ENCODE measurements at places on chromosomes 3 and 15. TPM values are rescaled to one million over a fixed set of nuclear protein-coding genes. Genes with fewer than 3 reads are reported as not detected.

The SERPINI1 gene
- total RNA-seq = 0.71 TPM

The SH2D7 gene
- total RNA-seq = not detected

The SEMA4B gene
- total RNA-seq = 28.3 TPM

The GOLGA6L7 gene
- total RNA-seq = not detected

The GRAMD2A gene
- total RNA-seq = not detected

The CCDC39 gene
- not detected for total RNA-seq

DNA sequence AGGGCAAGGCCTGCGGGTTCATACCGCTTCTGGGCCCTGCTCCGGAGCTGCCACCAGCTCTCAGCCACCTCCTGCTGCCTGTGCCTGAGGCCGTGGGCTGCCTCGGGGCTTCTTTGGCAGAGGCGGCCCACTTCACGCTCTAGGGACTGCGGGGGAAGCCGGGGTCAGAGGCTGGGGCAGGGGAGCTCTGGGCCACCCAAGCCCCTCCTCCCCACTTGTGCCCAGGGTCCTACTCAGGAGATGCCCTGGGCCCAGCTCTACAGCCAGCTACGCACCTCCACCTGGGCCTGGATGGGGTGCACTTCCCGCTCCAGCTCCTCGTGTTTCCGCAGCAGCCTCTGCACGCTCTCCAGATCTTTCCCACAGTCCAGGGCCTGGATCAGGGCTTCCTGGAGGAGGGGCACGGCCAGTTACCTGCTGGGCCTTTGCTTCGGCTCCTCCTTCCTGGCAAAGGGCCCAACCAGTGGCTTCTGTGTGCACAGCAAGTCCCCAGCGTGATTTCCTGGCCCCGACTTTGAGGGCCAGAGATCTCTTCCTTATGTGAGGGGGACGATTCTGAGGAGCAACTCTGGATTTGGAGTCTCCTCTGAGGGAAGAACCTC is 24.0 kb downstream of the PLA2G4B start:
- no peak overlapping the region for H3K27ac ChIP-seq
- H3K27me3 ChIP-seq = peaks cover 3% of the 10 kb centered on the region
- peaks cover 3% of the 10 kb centered on the region for H3K4me1 ChIP-seq
- no peak overlapping the region for H3K4me3 ChIP-seq
- DNase-seq = no peak
- H3K36me3 ChIP-seq = no peaks in the 10 kb centered on the region

DNA sequence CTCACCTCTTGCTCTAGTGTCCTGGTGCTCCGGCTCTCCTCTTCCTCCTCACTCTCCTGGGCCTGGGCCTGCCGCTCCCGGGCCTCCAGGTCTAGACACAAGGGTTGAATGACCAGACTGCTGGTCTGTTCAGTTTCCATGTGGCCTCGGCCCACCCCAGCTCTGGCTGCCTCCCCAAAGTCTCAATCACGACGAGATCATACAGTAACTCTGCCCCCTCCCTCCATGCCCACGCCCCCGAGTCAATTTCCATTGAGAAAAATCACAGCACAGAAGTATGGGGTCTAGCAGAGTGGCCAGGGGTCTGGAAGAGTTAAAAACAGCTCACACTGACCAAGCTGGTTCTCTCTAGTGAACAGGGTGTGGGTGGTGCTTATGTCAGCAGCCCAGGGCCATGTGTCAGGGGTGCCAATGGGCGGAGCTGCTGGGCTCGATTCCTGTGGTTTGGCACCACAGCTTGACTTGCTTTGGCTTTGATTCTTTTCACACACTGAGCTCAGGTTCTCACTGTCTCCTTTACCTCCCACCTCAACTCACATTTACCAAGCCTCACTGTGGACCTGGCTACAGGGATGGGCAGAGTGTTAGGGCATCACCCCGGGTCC is 6.9 kb downstream of the C15orf62 start:
- peaks cover 31% of the 10 kb centered on the region for H3K36me3 ChIP-seq
- no peak overlapping the region for H3K4me3 ChIP-seq
- H3K4me1 ChIP-seq = peaks cover 2% of the 10 kb centered on the region
- peak overlapping the region; percentile 16 for H3K27ac ChIP-seq
- no peak for DNase-seq

DNA sequence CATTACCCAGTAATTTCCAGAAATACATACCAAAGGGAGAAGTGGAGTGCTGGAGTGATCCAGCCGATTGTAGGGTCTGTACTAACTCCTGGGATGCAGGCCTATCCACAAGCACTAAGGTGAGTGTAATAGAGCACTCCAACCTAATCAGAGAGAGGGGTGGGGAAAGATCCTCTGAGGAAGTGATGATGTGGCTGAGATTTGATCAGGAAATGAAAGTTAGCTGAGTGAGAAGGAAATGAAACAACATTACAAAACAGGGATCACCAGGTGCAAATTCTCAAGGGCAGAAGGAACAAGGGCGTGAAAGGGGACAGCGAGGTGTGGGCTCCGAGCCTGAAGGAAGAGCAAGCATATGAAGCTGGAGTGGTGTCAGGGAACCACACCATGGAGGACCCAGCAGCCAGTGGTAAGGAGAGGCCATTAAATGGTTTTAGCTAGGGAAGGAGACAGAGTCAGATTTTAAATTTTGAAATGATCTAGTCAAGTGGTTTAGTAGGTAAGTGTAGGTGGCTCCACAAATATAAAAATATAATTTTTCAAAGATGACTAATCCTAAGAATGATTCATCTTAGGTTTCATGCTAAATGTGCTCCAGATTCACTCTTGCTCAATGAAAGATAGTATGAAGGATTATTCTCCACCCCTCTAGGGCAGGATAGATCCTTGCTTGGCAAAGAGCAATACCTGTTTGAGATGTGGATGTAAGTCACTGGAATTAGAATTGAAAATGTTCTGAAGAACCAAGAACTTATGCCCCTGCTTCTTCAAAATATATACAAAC is 348.7 kb downstream of the TBL1XR1 start:
- no peak overlapping the region for H3K4me3 ChIP-seq
- no peaks in the 10 kb centered on the region for H3K4me1 ChIP-seq
- no peaks in the 10 kb centered on the region for H3K36me3 ChIP-seq
- H3K27ac ChIP-seq = no peak overlapping the region
- H3K27me3 ChIP-seq = no peaks in the 10 kb centered on the region

- no peak overlapping the region for H3K27ac ChIP-seq
- no peaks in the 10 kb centered on the region for H3K4me1 ChIP-seq
- H3K27me3 ChIP-seq = peaks cover 26% of the 10 kb centered on the region
- no peaks in the 10 kb centered on the region for H3K36me3 ChIP-seq
- no peak for DNase-seq
Observed at GRCh38 chr15:71662306-71662705, 148.0 kb upstream of the NR2E3 start.

- no peak for DNase-seq
- H3K4me3 ChIP-seq = no peak overlapping the region
- H3K36me3 ChIP-seq = no peaks in the 10 kb centered on the region
- no peak overlapping the region for H3K27ac ChIP-seq
- peaks cover 13% of the 10 kb centered on the region for H3K4me1 ChIP-seq
Observed at GRCh38 chr15:74531144-74531811, 9.7 kb upstream of the ARID3B start.

DNA sequence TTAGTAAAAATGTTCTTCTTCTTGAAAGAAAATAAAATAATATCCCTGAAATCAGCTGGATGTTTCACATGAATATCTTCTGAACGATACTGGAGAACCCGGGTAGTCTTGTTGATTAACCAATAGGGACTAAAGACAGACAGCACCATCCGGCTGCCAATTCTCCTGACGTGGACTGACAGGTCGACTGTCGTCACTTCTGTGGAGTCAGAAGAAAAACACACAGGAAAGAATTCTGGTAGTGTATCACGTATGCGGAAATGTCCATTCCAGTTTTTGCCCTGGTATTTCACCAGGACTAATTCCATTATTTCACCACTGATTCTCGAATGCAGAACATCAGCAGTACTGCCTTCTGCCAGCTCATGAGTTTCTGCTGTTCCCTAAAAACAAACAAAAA is 144.6 kb downstream of the VPS13C start:
- no peak for DNase-seq
- H3K27me3 ChIP-seq = no peaks in the 10 kb centered on the region
- no peak overlapping the region for H3K27ac ChIP-seq
- peaks cover 39% of the 10 kb centered on the region for H3K36me3 ChIP-seq
- H3K4me1 ChIP-seq = peaks cover 3% of the 10 kb centered on the region
- H3K4me3 ChIP-seq = no peak overlapping the region

GRCh38 chr15:41968701-41969100 is 3.7 kb downstream of the EHD4 start:
- DNase-seq = no peak
- no peaks in the 10 kb centered on the region for H3K27me3 ChIP-seq
- H3K4me1 ChIP-seq = peaks cover 51% of the 10 kb centered on the region
- no peak overlapping the region for H3K27ac ChIP-seq

DNA sequence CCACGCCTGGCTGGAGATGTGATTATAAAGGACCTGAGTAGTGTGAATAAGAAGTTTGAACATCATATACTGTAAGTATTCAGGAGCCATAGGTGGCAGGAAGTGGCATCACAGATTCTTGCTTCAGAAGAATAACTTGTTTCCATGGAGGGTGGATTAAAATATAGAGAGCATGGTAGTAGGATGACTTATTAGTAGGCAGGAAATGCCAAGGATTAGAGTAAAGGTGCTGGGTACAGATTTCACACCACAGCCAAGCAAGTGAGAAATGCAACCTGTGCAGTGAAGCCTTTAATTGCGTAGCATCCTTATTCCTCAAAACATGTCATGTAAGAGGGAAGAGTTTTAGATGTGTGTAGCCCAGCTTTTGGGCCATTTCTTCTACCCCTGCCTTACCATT is 30.8 kb downstream of the IFT122 start:
- no peaks in the 10 kb centered on the region for H3K27me3 ChIP-seq
- no peak overlapping the region for H3K27ac ChIP-seq
- peaks cover 9% of the 10 kb centered on the region for H3K36me3 ChIP-seq
- H3K4me3 ChIP-seq = no peak overlapping the region
- H3K4me1 ChIP-seq = no peaks in the 10 kb centered on the region

- H3K27me3 ChIP-seq = peaks cover under 1% of the 10 kb centered on the region
- no peak for DNase-seq
- H3K4me1 ChIP-seq = no peaks in the 10 kb centered on the region
- H3K27ac ChIP-seq = no peak overlapping the region
- no peak overlapping the region for H3K4me3 ChIP-seq
Observed at GRCh38 chr3:134350266-134350665, 24.0 kb downstream of the AMOTL2 start.

DNA sequence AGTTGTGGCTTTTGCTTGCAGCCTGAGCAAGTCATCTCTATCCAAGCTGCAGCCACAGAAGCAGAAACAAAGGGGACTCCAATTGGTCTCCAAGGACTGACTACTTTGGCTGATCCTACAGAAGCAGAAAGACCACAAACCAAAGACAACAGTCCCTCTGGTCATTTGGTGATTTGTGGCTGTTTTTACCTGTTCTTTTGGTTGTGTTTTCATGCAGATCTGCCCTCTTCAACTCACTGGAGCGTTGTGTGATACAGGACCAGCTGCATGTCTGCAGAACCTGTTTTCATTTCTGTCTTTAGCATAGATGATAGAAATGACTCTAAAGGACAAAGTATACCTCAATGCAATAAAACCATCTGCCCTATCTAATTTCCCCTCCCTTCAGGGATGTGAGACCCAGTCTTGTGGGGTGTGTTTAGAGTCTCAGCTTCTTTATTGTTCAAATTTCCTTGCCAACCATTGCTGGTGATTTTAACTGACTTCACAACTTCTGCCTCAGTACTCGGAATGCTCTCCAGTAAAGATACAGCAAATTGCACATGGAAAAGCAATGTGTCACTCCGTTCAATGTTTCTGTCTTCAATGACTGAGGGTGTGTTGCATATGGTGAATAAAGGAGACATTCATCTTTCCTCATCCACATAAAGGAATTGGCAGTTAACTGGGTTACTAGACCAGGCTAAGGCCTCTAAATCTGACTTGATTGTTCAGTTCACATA is 48.9 kb upstream of the SLC7A14 start:
- H3K4me3 ChIP-seq = no peak overlapping the region
- H3K4me1 ChIP-seq = peaks cover 8% of the 10 kb centered on the region
- H3K36me3 ChIP-seq = no peaks in the 10 kb centered on the region
- DNase-seq = no peak
- no peak overlapping the region for H3K27ac ChIP-seq
- H3K27me3 ChIP-seq = peaks cover 14% of the 10 kb centered on the region

- no peak for DNase-seq
- H3K27ac ChIP-seq = no peak overlapping the region
- no peaks in the 10 kb centered on the region for H3K27me3 ChIP-seq
- H3K36me3 ChIP-seq = no peaks in the 10 kb centered on the region
- H3K4me1 ChIP-seq = no peaks in the 10 kb centered on the region
Observed at GRCh38 chr3:60126511-60127304, 1076.9 kb upstream of the CFAP20DC start.

DNA sequence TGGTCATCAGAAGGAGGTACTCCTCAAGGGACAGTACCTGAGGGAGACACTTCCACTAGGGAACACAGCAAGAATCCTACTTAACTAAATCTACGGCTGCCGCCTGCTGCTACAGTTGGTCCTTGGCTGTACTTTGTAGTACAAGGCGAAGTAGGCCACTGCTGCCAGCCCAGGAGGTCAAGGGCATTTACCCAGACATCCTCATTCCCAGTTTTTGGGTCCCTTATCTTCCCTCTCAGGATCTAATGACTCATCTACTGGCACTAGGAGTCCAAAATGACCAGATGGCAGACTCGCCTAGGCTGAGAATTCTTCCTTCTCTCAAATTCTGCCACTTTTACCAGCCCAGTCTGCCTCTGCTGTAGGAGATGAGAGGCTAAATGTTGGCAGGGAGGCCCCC is 27.1 kb upstream of the LAMP3 start:
- no peak overlapping the region for H3K27ac ChIP-seq
- H3K36me3 ChIP-seq = no peaks in the 10 kb centered on the region
- no peaks in the 10 kb centered on the region for H3K27me3 ChIP-seq

DNA sequence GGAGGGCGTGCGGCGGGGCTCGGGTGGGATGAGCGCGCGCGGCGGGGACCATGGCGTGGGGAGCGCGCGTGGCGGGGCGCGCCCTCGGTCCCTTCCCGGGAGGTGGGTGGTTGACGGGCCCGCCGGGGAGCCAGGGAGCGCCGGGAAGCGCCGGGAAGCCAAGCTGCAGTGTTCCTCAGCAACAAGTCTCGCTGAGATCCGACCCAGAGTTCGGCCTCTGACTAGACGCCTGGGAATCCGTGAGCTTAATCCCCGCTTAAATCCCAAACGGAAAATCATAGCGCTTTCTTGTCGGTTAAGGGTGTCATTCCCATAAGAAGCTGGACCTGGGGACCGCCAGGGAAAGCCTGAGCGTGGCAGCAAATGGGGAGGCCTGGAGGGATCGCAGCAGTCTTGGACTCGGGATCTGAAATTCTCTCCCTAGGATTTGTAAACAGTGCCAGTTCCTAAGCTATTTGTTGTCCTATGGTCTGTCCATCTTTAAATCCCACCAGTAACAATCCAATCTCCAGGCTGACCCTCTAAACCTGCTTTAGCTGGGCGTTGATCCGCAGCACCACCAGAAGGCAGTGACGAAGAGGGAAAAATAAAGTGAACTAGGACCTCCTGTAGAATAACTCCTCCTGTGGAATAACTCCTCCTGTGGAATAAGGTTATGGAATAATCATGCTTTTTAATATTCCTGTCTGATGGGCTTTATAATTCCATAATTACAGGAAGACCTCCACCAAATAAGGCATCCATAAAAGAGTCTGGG is 570 bp upstream of the NEDD4 start:
- no peak for DNase-seq
- H3K36me3 ChIP-seq = no peaks in the 10 kb centered on the region
- peak overlapping the region; percentile 69 for H3K4me3 ChIP-seq
- H3K27me3 ChIP-seq = peaks cover 42% of the 10 kb centered on the region
- H3K27ac ChIP-seq = no peak overlapping the region
- H3K4me1 ChIP-seq = peaks cover 13% of the 10 kb centered on the region

- DNase-seq = no peak
- H3K27me3 ChIP-seq = no peaks in the 10 kb centered on the region
- H3K4me1 ChIP-seq = peaks cover 15% of the 10 kb centered on the region
- no peak overlapping the region for H3K27ac ChIP-seq
- peaks cover 31% of the 10 kb centered on the region for H3K36me3 ChIP-seq
Observed at GRCh38 chr15:55197362-55197705, 593 bp upstream of the RSL24D1 start.
